Thymus (tissue), 14 donors: ENCODE measurements at places on chromosomes 7 and 10. TPM values are rescaled to one million over a fixed set of nuclear protein-coding genes. Genes with fewer than 3 reads are reported as not detected.
A peak's percentile ranks its signal among the peaks of the same experiment; 100 is the strongest.

Gene STEAP1B
- total RNA-seq, result 1.4 TPM

GRCh38 chr7:40551685-40552576, 417.1 kb downstream of the SUGCT start:
- no peak for DNase-seq
- H3K4me3 ChIP-seq, result no peak overlapping the region

GRCh38 chr7:157573244-157573643, 236.4 kb downstream of the DNAJB6 start:
- DNase-seq, result no peak
- H3K27ac ChIP-seq, result no peak overlapping the region
- H3K4me3 ChIP-seq, result no peak overlapping the region
- H3K36me3 ChIP-seq, result no peaks in the 10 kb centered on the region
- H3K4me1 ChIP-seq, result peaks cover 15% of the 10 kb centered on the region

Gene EIF5AL1
- 0.28 TPM for total RNA-seq

- no peaks in the 10 kb centered on the region for H3K4me1 ChIP-seq
- no peak overlapping the region for H3K27ac ChIP-seq
- no peak for DNase-seq
- peaks cover 11% of the 10 kb centered on the region for H3K36me3 ChIP-seq
Observed at GRCh38 chr10:102287538-102287937, 42.2 kb downstream of the GBF1 start.

Gene DHX32
- 13.6 TPM for total RNA-seq

DNA sequence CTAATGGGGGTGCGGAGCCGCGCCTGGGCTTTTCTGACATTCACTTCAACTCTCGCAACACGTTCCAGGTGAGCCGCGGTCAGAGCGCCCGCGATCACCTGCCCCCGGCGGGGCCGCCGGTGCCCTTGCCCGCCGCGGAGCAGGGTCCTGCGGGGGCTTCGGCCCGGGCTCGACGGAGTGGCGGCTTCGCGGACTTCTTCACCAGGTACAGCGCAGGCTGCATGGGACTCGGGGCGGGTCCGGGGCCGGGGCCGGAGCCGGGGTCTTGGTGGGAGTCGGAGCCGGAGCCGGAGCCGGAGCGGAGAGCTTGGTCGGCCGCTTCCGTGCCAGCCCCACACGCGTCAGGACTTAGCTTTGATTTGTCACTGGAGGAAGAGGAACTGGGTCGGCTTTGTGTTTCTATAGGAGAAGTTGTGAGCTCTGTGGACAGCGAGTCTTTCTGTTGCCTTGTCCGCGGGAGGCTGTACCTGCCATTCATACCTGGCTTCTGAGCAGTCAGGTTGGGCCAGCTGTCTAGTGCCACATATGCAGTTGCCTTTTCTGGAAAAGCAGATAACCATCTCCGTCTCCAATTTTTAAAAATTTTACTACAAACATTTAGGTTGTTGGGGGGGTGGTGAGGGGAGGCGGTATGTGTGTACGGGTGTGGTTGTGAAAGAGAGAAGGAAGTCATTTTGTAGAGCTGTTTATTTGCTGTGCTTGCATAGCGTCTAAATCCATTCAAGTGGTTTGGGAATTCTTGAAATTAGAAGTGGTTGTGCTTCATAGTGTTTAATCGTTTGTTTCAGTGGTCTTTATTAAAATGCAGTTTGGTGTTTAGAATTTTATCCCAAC, 1.3 kb downstream of the TBC1D12 start:
- peak overlapping the region; percentile 19 for H3K4me3 ChIP-seq
- H3K27ac ChIP-seq, result peak overlapping the region; percentile 78
- H3K27me3 ChIP-seq, result peaks cover 68% of the 10 kb centered on the region

Gene CDC14C
- total RNA-seq, result not detected

DNA sequence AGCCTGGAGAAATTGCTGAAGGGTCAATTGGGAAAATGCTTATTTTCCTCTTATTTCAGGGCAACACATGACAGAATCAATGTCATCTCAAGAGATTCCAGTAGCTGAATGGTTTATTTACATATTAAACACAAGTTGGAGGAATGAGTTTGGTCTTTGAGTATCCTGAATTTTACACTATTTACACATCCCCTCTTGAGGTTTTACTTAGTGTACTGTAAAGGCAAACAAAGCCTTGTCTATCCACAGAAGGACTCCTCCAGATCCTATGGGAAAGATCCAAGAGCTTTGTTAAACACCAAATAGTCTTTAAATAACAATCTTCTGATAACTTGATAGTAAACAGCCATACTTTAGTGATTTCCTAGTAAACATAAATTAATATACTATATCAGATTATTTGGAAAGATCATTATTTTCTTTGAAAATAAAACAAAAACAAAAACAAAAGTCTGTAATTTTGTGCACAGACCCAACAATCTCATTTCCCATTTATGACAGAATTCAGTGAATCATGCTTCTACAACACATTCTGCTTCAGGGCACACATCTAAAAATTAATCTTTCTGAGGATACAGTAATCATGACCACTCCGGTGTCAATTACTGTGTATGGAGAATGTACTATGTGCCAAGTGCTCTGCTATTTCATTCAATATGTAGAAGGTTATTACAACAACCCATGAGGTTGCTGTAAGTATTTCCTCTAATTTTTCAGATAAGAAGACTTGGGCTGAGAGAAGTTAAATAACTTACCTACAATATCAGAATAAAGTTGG, 575.0 kb upstream of the LRRTM3 start:
- no peaks in the 10 kb centered on the region for H3K27me3 ChIP-seq
- no peaks in the 10 kb centered on the region for H3K36me3 ChIP-seq
- no peak overlapping the region for H3K27ac ChIP-seq
- H3K4me1 ChIP-seq, result no peaks in the 10 kb centered on the region
- no peak overlapping the region for H3K4me3 ChIP-seq
- no peak for DNase-seq

Gene CLRN3
- 0.05 TPM for total RNA-seq

GRCh38 chr10:18377898-18378297, 237.7 kb downstream of the CACNB2 start:
- no peaks in the 10 kb centered on the region for H3K27me3 ChIP-seq
- H3K36me3 ChIP-seq, result no peaks in the 10 kb centered on the region
- no peak overlapping the region for H3K4me3 ChIP-seq
- no peaks in the 10 kb centered on the region for H3K4me1 ChIP-seq
- DNase-seq, result no peak

Gene ASAH2B
- total RNA-seq, result 1.1 TPM

Gene CCDC172
- total RNA-seq, result 0.05 TPM

Gene SLC16A12
- total RNA-seq, result 0.24 TPM

GRCh38 chr10:67676208-67676825, 19.7 kb downstream of the CTNNA3 start:
- no peaks in the 10 kb centered on the region for H3K27me3 ChIP-seq
- H3K36me3 ChIP-seq, result no peaks in the 10 kb centered on the region
- H3K4me1 ChIP-seq, result no peaks in the 10 kb centered on the region
- DNase-seq, result no peak
- H3K27ac ChIP-seq, result no peak overlapping the region

- no peaks in the 10 kb centered on the region for H3K27me3 ChIP-seq
- H3K4me3 ChIP-seq, result no peak overlapping the region
- no peak overlapping the region for H3K27ac ChIP-seq
Observed at GRCh38 chr10:4704034-4704545, 121.9 kb upstream of the AKR1E2 start.

GRCh38 chr7:135201350-135201749, 10.0 kb downstream of the WDR91 start:
- no peaks in the 10 kb centered on the region for H3K27me3 ChIP-seq
- DNase-seq, result no peak
- H3K4me1 ChIP-seq, result peaks cover 4% of the 10 kb centered on the region
- H3K4me3 ChIP-seq, result no peak overlapping the region
- H3K36me3 ChIP-seq, result peaks cover 65% of the 10 kb centered on the region

DNA sequence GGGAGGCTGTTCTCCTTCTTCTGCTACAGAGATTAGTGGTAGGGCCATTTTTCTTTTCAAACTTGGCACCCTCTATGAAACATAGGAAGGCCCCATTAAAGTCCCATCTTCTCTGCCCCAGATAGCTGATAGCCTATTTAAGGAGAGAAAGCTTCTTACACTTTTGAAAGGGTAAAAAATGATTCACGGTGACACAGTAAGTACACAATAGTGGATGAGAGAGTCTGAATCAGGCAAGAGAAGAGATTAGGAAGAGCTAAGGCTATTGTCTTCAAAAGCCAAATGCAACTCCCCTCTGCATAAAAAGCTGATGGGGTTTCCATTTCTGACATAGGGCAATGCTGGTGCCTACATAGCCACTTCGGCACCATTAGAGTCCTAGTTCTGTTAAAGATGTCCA, 3.6 kb downstream of the INA start:
- H3K27ac ChIP-seq, result no peak overlapping the region
- peaks cover 21% of the 10 kb centered on the region for H3K4me1 ChIP-seq
- H3K36me3 ChIP-seq, result no peaks in the 10 kb centered on the region
- DNase-seq, result no peak
- peaks cover 56% of the 10 kb centered on the region for H3K27me3 ChIP-seq
- H3K4me3 ChIP-seq, result no peak overlapping the region

GRCh38 chr10:133334503-133335245, 2.0 kb downstream of the CALY start:
- H3K4me3 ChIP-seq, result no peak overlapping the region
- no peak overlapping the region for H3K27ac ChIP-seq
- H3K4me1 ChIP-seq, result peaks cover 19% of the 10 kb centered on the region

DNA sequence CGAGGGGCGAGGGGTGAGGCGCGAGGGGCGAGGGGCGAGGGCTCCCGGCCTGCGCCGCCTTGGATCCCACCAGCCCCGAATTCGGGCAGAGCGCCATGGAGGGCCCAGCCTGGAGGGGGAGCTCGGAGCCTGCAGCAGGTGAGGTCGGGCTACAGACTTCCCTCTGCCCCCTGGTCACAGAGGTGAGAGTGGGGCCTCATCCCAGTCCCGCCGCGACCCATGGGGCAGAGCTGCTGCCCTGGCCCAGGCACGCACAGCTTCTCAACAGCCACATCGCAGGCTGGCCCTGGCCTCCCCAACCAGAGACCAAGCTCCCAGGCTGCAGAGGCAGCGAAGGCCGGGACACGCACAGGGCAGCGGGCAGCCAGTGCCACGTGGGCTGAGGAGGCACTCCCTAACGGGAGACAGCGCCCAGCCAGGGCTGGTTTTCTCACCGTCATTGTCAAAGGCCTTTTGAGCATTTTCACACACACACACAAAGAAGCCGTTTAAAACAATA, 191.8 kb downstream of the PTPRN2 start:
- H3K27me3 ChIP-seq, result no peaks in the 10 kb centered on the region
- DNase-seq, result no peak
- H3K27ac ChIP-seq, result no peak overlapping the region
- no peak overlapping the region for H3K4me3 ChIP-seq
- no peaks in the 10 kb centered on the region for H3K36me3 ChIP-seq

GRCh38 chr10:110446954-110447608, 50.6 kb upstream of the DUSP5 start:
- no peak overlapping the region for H3K4me3 ChIP-seq
- H3K27ac ChIP-seq, result no peak overlapping the region
- H3K4me1 ChIP-seq, result no peaks in the 10 kb centered on the region
- no peaks in the 10 kb centered on the region for H3K27me3 ChIP-seq
- no peaks in the 10 kb centered on the region for H3K36me3 ChIP-seq

Gene FAM180A
- total RNA-seq, result 0.05 TPM

DNA sequence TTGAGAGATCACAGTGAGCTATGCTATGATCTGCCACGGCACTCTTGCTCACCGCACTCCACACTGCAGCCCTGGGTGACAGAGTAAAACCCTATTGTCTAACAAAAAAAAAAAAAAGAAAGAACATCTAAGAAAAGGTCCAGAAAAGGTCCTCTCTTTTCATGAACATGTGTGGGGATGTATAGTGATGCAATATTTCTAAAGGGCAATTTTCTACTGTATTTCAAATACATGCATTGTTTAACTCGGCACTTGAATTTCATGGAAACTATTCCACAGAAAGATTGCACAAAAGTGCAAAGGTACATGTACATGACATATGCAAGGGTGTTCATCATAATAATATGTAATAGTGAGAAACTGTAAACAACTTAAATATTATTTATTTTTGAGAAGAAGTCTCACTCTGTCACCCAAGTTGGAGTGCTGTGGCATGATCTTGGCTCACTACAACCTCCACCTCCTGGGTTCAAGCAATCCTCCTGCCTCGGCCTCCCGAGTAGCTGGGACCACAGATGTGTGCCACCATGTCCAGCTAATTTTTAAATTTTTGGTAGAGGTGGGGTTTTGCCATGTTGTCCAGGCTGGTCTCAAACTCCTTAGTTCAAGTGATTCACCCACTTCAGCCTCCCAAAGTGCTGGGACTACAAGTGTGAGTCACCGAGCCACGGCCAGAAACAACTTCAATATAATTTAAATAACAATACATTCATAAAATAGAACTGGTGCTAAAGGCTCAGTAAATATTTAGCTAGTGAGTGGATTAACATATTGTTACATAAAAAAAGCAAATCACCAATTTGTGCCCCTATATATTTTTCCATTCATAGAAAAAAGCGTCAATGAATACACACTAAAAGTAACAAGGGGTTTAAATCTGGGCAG, 1.3 kb upstream of the PPRC1 start:
- DNase-seq, result no peak
- H3K27ac ChIP-seq, result no peak overlapping the region
- H3K4me3 ChIP-seq, result no peak overlapping the region
- no peaks in the 10 kb centered on the region for H3K27me3 ChIP-seq
- no peaks in the 10 kb centered on the region for H3K36me3 ChIP-seq

DNA sequence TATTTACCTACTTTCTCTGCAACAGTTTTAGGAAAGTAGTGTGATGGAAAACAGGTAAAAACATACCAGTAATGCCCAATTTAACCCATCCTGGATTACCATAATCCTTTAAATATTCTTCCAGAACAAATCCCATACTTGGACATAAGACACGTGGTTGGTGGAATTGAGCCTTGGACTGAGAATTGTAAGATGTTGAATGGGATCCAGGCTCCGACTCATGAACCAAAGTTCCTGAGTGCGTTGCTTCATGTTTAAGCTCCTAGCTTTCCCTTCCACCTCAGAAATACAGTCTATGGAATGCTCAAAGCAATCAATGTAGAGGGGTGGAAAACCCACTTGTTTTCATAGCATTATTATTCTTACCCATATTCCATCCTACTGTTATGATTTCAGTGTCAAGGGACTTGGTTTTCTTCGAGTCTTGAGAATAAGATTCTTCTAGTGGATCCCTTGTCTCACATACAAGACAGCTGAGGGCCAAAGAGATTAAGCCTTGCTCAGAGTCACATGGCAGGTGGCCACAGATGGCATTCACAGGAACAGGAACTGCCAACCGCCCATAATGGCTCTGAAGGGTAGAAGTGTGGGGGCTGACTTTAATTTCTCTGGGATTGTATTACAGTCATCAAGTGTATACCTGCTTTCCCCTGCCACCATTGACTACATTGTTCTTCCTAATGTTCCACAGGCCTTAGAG, 171.2 kb downstream of the GFRA1 start:
- H3K27ac ChIP-seq, result no peak overlapping the region
- no peaks in the 10 kb centered on the region for H3K4me1 ChIP-seq
- H3K27me3 ChIP-seq, result no peaks in the 10 kb centered on the region
- DNase-seq, result no peak
- no peak overlapping the region for H3K4me3 ChIP-seq
- no peaks in the 10 kb centered on the region for H3K36me3 ChIP-seq

GRCh38 chr7:158422887-158423560, 164.6 kb downstream of the PTPRN2 start:
- no peak overlapping the region for H3K4me3 ChIP-seq
- no peak overlapping the region for H3K27ac ChIP-seq
- H3K36me3 ChIP-seq, result no peaks in the 10 kb centered on the region
- H3K27me3 ChIP-seq, result no peaks in the 10 kb centered on the region

- no peak overlapping the region for H3K27ac ChIP-seq
- DNase-seq, result peak; percentile 9
- H3K36me3 ChIP-seq, result peaks cover 3% of the 10 kb centered on the region
- H3K27me3 ChIP-seq, result no peaks in the 10 kb centered on the region
- no peaks in the 10 kb centered on the region for H3K4me1 ChIP-seq
- H3K4me3 ChIP-seq, result no peak overlapping the region
Observed at GRCh38 chr7:98165827-98166667, 45.2 kb upstream of the BHLHA15 start.
